ENCODE measurements at places on chromosomes 3 and 15.

DNA sequence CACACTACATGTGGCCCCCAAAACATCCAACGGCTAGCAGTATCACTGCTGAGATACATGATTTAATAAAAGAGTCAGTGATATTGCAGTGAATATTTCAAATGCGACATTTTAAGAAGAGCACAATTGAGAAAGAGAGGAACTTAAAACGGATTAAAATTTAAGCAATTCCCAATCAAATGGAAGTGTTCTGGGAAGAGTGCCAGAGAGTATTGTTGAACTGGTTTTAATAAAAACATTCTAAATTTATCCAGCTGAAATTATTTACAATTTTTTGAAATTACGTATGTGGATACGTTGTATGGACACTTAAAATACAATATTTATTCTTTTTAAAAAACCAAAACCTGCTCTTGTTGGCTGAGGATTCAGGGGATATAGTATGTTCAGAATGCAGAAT lies 117.7 kb downstream of the C3orf38 start:
- no peak for DNase-seq

- DNase-seq, result no peak
These were observed 9.2 kb downstream of the CHCHD6 start for GRCh38 chr3:126713199-126713598.

DNA sequence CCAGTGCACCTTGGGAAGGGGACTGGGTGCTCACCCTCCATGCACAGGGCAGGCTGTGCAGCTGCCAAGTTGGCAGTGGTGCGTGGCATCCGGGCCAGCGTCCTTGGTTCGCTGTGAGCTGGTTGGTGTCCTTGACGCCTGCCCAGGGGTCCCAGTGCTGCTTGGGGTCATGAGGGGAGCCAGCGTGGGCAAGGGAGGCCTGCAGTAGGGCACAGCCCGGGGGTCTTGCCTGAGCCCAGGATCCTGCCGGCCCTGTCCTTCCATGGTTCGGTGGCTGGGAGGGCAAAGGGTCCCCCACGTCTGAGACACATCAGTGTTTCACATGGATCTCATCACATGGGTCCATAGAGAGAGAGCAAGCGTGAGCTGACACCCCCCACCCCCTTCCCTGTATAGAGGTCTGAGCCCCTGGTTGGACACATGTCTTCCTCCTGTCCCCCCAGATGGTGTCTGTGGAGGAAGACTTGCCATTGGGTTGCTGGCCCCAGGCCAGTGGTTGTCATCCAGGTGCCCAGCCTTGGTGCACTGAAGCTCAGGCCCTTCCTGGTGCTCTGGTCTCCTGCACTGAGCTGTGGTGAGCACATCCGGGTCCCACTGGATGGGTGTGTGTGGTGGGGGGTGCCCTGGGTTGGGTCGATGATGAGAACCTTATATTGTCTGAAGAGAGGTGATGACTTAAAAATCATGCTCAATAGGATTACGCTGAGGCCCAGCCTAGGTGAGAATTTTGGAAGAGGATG lies 232.3 kb downstream of the SNRPN start:
- no peak for DNase-seq

DNA sequence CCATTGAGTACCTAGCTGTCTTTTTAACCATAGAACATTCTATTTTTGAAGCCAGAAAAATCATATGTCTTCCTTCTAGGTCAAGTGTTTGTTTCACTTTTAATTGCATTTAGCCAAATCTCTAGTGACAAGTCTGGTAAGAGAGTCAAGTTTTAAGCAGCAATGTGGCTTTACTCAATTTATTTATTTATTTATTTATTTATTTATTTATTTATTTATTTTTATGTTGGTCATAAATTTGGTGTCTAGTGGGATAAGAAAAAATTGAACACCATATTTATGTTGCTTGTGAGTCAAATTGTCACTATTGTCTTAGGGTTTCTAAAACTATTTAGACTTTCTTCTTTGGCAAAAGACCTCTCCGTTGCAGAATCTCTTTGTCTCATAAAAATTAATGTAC lies 174.5 kb upstream of the BCHE start:
- DNase-seq, result no peak

Data from HTR-8/SVneo (cell line).